ENCODE measurements at places on chromosomes 2 and 18.

DNA sequence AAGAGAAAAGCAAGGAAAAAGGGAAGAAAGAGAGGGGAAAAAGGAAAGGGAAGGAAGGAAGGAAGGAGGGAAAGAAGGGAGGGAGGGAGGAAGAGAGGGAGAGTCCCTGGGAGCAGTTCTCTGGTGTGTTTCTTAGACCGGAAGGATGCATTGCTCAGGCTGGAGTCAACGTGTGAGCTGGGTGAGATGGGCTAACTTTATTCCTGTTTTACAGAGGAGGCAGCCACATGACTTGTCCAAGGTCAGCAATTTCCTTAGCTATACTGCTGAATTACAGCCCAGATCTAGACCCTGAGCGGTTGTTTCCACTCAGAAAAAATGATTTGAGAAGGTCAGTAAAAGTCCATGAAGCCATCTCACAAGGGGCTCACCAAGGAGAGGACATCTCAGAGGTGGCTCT lies 86.6 kb upstream of the APCDD1 start:
- DNase-seq: no peak

- DNase-seq: no peak
Observed at GRCh38 chr2:119718501-119719260, 39.7 kb downstream of the TMEM177 start.

- DNase-seq: no peak
Observed at GRCh38 chr18:52826994-52827393, 487.0 kb downstream of the DCC start.

DNA sequence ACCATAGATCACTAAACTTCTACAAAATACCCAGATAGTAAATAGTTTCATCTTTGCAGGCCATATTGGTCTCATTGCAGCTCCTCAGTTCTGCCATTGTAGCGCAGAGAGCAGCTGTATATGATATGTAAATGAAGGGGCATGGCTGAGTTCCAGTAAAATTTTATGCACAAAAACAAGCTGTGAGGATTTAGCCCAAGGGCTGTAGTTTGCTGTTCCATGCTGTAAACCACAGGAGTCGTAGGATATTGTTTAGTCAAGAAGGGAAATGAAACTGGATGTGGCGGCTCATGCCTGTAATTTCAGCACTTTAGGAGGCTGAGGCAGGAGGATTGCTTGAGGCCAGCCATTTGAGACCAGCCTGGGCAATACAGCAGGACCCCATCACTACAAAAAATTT lies 83.0 kb downstream of the MGAT5 start:
- DNase-seq: no peak

DNA sequence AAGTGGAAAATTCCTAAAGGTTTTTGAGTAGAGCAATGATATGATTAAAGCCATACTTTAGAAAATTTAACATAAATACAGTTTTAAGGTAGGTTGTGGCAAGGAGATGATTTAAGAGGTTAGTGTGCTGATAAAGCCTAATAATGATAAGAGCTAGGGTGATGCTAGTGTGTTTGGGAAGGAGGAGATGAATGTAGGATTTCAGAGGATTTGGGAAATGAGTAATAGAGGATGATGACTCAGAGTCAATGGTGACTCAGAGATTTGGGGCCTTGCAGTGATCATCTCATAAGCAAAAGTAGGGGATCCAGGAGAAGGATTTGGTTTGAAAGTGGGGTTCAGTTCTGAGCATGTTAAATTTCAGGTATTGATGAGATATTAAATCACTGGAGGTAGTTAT lies 23.3 kb downstream of the STAMBP start:
- DNase-seq: peak; percentile 70

- no peak for DNase-seq
Observed at GRCh38 chr2:160394153-160394552, 99.5 kb downstream of the RBMS1 start.

DNA sequence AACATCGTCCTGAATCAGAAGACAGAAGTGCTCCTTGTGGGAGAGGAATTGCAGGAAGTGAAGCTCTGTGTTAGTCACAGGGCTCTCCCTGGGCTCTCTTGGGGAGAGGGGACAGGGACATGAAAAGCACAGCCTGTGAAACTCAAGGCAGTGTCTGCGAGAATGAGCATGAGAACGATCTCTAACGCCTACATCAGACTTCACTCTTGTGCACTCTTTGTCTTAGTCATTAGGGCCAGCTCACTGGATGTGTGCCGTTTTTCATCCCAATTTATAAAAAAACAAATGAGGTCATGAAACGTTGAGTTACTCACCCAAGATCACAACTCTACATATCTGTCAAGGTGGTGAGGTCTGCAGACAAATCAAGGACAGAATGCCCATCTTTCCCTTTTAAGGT lies 27.0 kb upstream of the TWIST2 start:
- no peak for DNase-seq

- peak; percentile 77 for DNase-seq
Observed at GRCh38 chr18:23703057-23703986, 14.1 kb downstream of the LAMA3 start.

GRCh38 chr18:23211146-23211545 lies 75.9 kb downstream of the CABLES1 start:
- no peak for DNase-seq
